Left cardiac atrium (tissue), 4 donors: ENCODE measurements at places on chromosomes 5 and 9.

DNA sequence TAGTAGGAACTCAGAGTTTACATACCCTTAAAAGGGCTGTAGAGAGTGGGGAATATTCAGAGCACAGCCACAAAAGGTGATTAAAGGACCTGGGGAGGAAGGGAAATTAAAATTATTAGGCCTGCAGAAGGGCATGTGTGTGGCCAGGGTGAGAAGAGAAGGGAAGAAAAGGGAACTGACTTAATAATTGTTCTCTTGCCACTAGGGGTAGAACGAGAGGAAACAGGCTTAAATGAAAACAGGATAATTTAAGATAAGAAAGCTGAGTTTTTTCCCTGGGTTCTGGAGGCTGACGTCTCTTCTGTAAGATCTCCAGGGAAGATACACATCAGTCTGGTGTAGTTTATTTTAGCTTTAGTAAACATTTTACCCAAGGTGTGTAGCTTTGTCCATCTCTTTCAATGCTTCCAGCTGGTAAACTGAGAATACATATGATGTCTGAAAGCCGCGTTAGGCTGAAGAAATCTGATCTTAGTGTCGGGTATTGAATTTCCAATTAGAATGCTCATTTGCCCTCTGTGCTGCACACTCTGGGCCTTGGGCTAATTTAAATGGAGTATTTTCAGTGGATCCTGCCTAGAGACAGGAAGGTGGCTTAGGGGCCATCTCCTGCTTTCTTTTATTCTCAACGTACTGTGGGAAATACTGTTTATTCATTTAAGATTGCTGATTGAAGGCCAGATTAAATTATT lies 416.8 kb downstream of the TMEM38B start:
- no peak for DNase-seq

- no peak for DNase-seq
These were observed 187.2 kb downstream of the GNAQ start for GRCh38 chr9:77844415-77844814.

DNA sequence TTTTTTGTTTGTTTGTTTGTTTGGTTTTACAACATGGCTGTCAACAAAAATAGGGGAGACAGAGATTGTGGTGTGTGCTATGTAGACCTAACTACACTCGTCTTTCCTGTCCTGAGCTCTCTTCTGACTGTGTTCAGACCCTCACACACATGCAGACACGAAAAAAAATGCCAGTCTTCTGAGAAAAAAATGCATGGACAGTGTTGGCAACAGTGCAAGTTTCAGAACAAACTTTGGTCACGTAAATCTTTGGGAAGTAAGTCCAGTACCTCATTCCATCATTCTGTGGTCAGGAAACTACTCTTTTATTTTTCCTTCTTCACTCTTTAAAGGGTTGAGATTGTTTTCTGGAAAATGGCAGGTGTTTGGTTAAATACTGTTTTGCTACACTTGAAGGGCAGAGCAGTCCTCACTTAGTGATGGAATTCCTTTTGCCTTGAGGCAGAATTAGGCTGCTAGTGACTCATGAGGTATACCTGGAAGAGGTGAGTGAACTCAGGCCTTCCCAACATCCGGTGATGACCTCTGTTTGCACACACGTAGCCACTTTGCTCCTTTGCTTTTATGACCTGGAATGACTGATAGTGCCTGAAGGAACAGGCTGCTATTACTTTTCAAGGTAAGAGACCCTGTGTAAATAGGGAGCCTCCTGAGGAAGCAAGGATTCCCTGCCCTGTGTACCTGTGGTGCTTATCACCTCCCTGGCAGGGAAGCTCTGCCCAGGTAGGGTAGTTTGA lies 81.6 kb upstream of the TNFAIP8 start:
- no peak for DNase-seq

GRCh38 chr5:103408408-103408807 lies 149.8 kb downstream of the MACIR start:
- DNase-seq: no peak

- no peak for DNase-seq
These were observed 50.9 kb downstream of the OSTF1 start for GRCh38 chr9:75139201-75139600.

GRCh38 chr5:107630184-107630583 lies 40.6 kb downstream of the EFNA5 start:
- no peak for DNase-seq

DNA sequence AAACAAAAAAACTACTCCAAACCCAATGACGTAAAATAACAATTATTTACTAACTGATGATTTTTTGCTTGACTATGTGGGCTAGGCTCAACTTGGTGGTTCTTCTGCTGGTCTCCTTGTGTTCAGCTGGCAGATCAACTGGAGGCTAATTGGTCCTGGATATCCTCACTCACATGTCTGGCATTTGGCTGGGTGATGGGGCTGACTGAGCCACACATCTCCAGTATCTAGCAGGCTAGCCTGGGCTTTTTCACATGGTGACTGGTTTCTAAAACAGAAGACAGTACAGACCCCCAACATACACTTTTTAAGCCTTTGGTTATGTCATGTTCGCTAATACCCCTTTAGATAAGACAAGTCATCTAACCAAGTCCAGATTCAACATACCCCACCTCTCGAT lies 104.7 kb upstream of the PRRC1 start:
- DNase-seq: no peak

DNA sequence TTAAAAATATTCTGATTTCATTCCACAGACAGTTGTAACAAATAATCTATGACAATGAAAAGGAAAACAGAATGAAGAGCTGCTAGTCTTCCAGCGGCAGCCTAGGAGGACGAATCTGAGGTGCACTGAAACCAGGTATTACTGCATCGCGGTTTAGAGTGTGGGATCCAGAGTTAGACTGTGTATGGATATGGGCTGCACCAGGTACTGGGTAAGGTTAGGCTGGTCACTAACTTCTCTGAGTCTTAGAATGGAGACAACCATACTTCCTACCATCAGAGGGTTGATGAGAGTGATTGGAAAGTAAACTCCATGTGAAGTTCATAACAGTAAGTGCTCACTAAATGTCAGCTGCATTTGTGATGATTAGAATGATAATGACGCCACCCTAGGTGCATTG lies 158.7 kb downstream of the MYO10 start:
- DNase-seq: no peak

DNA sequence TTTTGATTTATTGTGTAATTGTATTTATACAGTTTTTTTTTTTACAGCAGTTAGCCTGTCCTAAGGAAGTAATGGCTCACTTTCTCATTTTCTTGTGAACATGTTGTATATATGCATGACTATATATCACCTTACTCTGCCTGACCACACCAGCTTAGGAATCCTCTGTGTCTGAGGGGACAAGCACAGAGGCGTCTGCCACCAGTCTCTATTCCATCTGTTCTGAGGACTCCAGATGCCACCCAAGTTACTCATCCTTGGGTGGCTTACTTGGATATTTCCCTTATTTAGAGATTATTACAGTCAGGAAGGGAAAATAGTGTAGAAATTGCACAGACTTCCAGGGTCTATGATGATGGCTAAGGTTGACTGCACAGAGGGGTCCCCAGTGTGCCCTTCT lies 256.3 kb upstream of the C9orf72 start:
- DNase-seq: no peak

DNA sequence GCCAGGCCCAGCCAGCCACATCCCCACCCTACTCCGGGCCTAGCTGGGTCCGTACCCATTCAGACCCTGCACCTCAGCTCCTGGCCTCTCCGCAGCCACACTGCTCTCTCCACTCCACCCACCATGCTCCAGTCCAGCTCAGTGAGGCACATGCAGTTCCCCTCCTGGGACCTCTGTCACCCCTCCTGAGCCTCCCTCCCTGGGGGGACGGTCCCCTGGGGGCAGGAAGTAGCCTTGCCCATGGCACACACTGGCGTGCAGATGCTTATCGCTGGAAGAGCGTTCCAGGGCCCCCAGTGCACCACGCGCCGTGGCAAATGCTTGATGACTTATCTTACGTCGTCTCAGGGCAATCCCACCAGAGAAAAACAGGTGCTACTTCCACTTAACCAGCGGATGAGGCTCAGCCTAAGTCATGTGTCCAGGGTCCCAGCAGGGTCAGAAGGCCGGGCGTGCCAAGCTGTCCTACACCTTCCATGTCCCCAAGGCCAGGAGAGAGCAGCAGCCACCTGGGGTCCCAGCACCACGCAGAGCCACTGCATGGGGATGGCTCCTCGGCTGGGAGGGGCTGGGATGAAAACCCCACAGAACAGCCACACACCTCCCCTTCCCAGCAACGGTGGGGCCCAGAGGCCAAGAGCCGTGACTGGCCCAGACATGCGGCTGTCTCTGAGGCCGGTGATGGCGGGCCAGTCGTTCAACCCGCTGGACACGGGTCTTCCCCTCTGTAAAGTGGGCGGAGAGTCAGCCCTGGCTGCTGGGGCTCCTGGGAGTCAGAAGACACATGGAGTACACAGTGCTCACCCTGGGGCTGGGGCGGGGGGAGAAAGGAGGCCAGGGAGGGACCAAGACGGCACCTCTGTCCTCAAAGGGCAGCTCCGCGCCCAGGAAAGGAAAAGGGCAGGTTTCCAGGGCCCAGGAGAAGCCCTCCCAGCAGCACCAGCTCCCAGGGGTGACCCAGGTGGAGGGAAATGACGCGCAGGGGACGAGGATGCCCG lies 2.6 kb upstream of the CCDC187 start:
- DNase-seq: no peak

DNA sequence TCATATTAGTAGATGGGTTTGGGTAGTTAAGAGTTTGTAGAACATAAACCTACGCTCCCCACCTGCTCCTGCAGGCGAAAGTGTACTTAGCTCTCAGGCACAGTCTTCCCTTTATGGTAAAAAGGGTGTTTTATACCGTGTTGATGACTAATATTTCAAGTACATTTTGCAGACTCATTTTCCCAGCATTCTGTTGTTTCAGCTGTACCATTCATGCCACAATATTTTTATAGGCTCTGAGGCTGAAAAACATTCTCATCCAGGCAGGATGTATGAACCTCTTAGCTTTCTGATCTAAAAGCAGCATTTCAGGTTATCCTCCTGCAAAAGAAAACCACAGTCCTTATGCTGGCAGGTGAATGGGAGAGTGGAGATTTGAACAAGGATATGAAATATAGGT lies 231.4 kb downstream of the NR2F1-AS1 start:
- DNase-seq: no peak

GRCh38 chr5:58360794-58361193 lies 99.1 kb downstream of the PLK2 start:
- DNase-seq: no peak

GRCh38 chr5:140468188-140468587 lies 66.6 kb downstream of the ANKHD1 start:
- no peak for DNase-seq

GRCh38 chr5:77302247-77302646 lies 91.8 kb downstream of the PDE8B start:
- DNase-seq: no peak

DNA sequence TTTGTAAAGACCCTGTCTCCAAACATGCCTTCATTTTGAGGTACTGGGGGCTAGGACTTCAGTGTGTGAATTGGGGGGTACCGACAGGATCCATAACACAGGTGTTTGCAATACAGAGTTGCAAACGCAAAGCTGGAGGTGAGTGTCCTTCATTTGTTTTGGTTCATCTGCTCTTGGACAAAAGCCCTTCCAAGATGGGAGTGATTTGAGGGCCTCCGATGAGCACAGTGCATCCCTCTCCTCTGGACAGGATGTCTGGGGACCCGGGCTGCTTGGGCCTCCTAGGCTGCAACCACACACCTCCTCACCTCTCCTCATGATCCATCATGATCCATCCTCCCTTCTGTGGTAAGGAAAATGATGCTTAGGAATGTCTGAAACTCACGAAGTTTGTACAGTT lies 23.8 kb downstream of the FGD3 start:
- DNase-seq: no peak

- no peak for DNase-seq
These were observed 160.6 kb upstream of the PLCXD3 start for GRCh38 chr5:41670854-41671479.

DNA sequence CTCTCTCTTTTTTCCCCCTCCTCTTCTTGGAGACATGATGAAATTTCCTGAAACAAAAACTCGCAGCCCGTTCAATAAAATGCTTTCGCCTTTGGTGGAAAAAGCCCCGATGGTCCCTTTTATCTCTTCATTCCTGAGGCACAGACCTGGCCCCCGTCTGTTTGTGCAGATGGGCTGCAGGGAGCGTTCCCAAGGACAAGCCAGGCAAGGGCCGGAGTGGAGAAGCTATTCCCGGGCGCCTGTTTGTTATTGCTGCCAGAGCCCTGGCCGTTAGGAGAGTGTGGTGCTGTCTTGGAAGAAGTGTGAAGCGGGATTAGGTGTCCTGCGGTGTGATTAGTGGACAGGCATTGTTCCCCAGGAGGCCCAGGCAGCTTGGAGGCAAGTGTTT lies 71.9 kb downstream of the SMIM23 start:
- no peak for DNase-seq
